Kasumi-1 (cell line): ENCODE measurements at places on chromosomes 7 and 10.

DNA sequence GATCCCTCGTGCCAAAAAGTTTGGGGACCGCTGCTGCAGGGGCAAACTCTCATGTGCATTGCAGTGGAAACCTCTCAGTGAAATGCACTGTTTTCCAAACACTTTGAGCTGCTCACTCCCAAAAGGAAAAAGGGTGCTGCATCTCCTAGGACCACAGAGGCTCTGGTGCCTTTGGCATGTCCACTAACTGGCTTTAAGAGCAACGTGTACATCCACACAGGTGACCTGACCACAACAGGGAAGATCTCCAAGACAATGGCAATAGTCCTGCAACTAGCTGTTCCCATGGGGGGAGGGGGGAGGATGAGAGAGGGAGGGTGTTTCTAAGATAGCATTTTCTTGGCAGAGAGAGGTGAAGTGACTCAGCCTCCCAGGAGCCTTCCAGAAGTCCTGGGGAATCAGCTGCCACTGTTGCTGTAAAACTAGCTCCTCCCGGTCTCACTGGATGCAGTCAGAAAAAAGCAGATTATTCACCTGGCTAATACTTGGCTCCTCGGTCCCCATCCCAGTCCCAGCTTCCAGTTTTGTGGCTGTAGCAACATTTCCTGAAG, 181.7 kb downstream of the HECW1 start:
- no peak for DNase-seq

GRCh38 chr10:58755340-58755610, 242.6 kb downstream of the BICC1 start:
- DNase-seq, result no peak

DNA sequence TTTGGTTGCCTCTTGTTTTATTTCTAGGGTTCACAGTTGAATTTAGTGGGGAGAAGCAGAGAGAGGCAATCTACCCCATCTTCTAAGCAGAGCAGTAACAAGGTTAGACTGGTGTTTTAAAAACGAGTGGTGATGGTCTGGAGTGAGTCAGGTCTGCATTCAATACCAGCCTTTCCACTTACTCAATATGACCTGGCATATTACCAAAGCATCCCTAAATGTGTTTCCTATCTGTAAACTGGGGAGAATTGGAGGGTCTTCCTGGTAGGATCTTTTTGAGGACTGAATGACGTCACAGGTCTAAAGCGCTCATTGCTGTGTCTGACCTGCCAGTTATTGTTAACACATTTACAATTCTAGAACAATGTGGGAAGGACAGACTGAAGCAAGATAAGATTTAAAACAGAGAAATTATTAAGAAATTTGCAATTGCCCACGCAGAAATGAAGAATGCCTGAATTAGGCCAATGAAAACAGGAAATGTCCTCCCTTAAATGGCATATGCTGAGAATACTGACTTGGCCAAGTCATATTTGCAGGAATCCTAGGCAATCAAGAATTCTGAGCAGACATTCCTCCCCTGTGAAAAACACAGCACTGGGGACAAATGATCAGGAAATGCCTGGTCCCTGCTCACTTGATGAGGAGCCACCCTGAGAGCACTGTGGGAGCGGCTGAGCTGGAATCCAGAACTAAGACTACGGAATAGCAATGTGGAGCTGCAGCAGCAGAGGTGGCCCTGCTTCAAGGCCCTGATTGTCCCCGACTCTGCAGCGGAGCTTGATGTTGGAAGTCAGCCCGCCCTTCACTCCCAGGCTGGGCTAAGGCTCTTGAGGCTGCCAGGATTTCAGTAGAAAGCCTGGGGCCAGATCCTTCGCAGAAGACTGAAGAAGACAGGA, 184.5 kb upstream of the CXCL12 start:
- no peak for DNase-seq

- no peak for DNase-seq
Measured at GRCh38 chr10:73238990-73239566, 8.0 kb downstream of the DNAJC9 start.

GRCh38 chr10:33291053-33291592, 43.3 kb downstream of the NRP1 start:
- no peak for DNase-seq

DNA sequence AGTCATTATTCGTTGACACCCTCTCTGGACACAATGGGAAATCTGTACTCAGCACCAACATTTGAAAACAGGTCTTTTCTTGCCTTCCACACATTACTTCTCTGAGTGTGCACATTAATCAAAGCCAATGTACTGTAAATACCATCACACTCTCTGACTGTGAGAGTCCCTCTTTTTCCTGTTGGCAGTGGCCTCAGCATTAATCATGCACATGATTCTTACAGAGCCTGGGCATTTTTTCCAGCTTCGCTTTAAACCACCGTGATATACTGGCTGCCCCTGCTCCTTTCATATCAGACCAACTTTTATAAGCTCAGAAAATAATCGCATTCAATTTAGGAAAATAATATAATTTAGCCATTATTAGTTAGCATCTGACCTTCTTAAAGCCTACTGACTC, 919.4 kb upstream of the LRRTM3 start:
- DNase-seq, result no peak

GRCh38 chr7:57343901-57344622, 105.9 kb upstream of the ZNF716 start:
- no peak for DNase-seq

GRCh38 chr10:115580239-115580638, 487.1 kb downstream of the ATRNL1 start:
- no peak for DNase-seq

- no peak for DNase-seq
Measured at GRCh38 chr10:103415581-103415980, 19.2 kb downstream of the PDCD11 start.

DNA sequence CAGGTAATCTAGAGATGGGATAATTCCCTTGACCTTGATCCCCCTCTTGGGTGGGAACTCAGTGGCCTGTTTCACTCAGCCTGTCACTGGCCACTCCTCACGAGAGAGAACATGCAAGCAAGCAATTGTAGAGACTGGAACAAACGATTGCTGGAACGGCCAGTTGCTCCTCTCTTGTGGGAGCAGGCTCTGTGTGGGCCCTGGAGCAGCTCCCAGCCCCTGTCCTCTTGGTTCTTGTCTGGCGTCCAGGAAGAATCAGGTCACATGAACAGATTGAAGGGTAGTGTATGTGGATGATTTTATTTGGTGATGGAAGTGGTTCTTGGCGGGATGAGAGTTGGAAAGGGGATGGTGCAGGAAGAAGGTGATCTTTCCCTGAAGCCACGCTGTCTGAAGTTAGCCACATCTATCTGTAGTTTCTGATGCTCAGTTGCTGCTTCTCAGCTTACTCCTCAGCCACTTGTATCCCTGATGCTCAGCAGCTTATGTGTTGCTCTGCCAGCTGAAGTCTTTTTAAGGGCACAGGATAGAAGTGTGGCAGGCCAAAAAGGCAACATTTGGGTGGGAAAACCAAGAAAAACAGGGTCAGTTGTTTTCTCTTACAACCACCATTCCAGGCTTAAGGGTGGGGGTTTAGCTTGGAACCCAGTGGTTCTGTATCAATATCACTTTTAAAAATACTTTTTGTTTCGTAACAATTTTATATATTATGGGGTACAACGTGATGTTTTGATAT, 15.9 kb downstream of the RNF133 start:
- DNase-seq, result no peak

DNA sequence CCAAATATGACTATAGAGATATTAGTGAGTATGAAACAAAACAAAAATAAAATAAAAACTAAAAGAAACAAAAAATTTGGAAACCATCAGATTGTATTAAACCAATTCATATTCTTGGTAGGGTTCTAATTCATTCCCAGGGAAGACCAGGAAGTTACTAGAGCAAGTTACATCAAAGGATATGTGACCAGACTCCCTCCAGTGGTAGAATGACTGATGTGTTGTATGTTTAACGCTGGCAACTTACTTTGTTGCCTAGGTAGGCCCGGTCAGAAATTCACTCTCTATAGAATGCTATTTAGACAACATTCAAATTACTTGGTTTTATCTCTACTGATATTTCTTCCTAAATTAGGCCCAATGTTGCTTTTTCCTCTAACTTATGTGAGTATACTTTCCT, 5.2 kb downstream of the PHYHIPL start:
- DNase-seq, result peak; percentile 92

DNA sequence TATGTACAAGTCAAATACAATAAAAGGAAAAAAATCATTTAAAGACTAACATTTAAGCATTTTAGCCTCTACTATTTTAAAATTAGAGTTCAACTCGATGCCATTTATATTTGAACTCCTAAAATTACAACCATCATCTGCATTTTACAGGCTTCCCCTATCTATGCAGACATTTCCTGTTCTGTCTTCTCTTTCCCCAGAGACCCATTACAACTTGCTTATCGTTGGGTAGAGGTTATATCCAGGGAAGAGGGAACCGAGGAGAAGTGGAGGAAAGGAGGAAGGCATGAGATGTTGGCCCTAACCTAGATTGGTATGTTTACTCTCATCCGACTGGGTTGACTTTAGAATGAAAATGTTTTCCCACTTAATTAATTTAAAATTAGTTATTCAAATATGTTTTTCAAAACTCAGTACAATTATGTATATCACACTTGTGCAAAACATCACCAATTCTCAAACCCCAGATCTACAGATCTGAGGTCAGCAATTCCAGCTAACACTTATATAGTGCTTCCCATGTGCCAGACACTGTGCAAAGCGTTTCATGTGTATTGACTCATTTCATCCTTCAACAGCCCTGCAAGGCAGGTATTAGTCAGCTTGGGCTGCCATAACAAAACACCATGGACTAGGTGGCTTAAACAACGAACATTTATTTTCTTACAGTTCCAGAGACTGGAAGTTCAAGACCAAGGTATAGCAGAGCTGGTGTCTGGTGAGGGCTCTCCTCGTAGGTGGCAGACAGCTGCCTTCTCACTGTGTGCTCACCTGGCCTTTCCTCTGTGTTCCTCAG, 27.3 kb upstream of the HERPUD2 start:
- peak; percentile 81 for DNase-seq

GRCh38 chr7:46215987-46216567, 295.0 kb upstream of the IGFBP3 start:
- DNase-seq, result no peak

GRCh38 chr7:23925088-23925487, 215.1 kb downstream of the STK31 start:
- no peak for DNase-seq

DNA sequence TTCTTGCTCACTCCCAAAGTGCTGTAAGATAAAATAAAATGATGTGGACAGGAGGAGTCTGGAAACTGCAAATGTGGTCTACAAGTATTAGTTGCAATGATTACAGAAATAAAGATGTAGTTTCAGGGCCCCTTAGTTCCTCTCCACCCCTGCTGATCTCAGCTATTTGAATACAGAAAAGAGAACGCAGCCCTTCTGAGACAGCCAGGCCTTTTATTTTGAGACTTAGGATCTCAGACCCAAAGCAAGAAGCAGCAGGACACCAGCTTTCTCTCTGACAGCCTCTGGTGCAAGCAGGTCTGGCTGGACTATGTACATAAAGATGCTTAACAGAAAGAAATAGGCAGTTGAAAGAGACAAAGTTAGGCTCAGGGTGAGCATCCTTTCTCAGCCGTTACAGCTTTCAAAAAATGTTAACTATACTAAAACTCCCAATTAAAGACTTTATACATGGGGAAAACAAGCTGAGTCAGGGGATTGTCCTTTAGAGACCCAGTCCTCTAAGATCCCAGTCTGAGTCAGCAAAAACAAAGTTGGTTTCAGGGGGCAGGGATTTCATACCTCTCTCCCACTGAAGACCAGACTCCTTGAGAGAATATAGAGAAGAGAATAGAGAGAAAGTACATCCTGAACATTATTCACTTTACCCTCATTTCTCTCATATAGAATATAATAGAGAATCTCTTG, 220.4 kb downstream of the TMEM178B start:
- no peak for DNase-seq

GRCh38 chr7:152987656-152988055, 228.1 kb downstream of the ACTR3B start:
- no peak for DNase-seq

- DNase-seq, result no peak
Measured at GRCh38 chr10:93815304-93816096, 57.8 kb downstream of the LGI1 start.

DNA sequence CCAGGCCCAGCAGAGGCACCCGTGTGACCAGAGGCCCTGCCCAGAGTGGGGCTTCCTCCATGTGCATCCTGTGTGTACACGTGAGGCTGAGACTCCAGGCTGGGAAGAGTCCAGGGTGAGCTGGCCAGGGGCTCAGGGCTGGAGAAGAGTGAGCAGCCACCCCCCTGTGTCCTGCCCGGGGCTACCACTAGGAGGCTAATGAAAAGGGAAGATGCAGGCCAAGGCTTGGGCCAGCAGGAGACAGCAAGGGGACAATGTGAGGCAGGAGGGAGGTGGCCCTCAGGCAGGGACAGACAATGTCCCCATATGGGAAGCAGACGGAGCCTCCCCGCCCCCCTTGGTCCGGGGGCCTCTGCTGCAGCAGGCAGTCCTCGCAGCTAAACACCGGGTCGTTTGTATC, 102.0 kb downstream of the HIF1AN start:
- peak; percentile 21 for DNase-seq

DNA sequence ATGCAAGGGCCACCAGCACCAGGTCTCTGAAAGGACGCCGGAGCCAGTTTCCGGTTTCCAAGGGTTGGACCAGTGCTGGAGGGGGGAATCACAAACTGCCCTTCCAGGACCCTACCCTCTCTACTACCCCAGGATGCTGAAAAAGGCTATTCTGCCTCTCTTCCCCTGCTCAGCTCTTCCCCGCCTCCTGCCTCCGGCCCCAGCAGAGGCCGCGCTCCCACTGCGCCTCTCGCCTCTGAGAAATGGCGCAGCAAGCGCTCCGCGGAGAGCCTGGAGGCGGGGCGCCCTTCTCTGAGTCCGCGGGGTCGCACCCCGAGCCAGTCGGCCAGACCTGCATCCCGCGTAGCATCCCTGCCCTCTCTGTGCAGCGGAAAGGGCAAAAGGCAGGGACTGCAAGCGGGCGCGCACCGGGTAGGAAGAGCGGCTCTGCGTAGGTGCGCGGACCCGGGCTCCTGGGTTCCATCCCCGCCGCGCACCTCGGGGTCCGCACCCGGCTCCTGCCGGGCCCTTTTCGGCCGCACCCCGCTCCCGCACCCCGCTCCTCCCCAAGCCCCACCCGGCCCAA, 476 bp upstream of the RET start:
- DNase-seq, result peak; percentile 48

DNA sequence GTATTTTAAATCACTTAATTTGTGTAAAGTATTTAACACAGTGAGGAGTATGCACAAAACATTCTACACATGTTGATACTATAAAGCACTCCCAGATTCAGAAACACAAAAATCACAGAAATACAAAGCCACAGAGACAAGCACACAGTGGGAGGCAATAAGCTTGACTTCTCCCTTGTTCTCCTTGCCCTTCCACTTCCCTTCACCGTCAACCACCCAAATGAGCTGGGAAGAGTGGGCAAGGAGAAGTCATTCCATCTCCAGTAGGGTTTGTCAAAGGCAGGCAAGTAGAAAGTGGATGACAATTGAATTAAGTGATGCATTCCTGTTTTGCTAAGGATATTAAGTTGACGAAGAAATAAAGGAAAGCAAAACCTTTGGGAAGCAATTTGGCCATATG, 4.2 kb upstream of the TMEM139 start:
- DNase-seq, result no peak

- DNase-seq, result no peak
Measured at GRCh38 chr10:127882801-127883459, 9.8 kb downstream of the CLRN3 start.

GRCh38 chr10:3487228-3487627, 297.8 kb downstream of the KLF6 start:
- no peak for DNase-seq
